ENCODE measurements at places on chromosomes 6 and 20.
A peak's percentile ranks its signal among the peaks of the same experiment; 100 is the strongest.

GRCh38 chr20:5024103-5024502 lies 22.8 kb upstream of the SLC23A2 start:
- DNase-seq, result no peak

GRCh38 chr20:58634521-58635278 lies 16.4 kb upstream of the STX16 start:
- DNase-seq, result peak; percentile 36

DNA sequence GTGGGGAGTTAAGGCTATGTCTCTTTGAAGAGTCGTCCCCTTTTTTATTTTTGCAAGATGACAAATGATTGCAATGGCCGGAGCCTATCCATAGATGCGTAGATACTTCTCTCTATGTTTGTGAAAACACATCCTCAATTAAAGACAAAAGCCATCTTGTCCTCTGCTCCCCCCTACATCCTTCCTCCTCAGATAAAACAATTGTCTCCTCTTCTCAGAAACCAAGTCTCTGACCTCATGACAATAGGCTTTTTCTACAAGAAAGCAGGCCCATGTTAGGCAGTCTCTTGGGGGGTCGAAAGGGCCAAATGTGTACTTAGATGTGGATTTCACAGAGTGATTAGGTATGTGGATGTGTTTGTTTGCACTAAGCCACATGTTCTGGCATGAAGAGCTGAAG lies 51.1 kb upstream of the SSTR4 start:
- DNase-seq, result no peak

GRCh38 chr6:33704215-33705066 lies 7.1 kb downstream of the UQCC2 start:
- no peak for DNase-seq

GRCh38 chr6:43120944-43121913 lies 45.1 kb downstream of the PTK7 start:
- DNase-seq, result no peak

GRCh38 chr20:64065062-64065973 lies 2.3 kb downstream of the TCEA2 start:
- no peak for DNase-seq

DNA sequence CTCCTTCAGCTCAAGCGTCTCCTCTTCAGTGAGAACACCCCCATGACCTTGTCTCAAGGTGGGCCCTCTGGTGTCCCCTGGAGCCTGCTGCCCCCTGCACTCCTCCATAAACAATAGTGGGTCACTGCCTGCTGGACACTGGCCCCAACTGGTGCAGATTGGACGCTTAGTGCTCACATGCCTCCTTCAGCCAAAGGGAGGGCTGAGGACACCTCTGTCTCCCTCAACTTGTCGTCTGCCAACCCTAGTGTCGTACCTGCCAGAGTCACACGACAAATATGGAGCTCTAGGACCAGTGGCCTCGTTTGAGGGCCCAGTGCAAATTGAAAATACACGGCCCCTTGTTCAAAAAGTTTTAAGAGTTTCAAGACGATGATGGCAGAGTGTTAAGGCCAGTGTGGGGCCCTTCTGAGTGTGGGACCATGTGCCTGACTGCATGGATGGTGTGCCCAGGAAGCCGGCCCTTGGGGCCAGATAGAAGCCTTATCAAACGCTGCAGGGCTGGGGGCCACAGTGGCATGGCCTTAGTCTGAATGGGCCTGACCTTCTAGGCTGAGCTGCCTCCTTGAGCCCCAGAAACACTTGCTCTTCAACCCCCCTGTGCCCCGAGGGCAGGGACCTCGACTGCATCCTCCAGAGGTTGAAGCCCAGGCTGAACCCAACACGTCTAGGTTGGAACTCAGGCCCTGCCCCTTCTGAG lies 20.1 kb downstream of the APCDD1L start:
- peak; percentile 40 for DNase-seq

DNA sequence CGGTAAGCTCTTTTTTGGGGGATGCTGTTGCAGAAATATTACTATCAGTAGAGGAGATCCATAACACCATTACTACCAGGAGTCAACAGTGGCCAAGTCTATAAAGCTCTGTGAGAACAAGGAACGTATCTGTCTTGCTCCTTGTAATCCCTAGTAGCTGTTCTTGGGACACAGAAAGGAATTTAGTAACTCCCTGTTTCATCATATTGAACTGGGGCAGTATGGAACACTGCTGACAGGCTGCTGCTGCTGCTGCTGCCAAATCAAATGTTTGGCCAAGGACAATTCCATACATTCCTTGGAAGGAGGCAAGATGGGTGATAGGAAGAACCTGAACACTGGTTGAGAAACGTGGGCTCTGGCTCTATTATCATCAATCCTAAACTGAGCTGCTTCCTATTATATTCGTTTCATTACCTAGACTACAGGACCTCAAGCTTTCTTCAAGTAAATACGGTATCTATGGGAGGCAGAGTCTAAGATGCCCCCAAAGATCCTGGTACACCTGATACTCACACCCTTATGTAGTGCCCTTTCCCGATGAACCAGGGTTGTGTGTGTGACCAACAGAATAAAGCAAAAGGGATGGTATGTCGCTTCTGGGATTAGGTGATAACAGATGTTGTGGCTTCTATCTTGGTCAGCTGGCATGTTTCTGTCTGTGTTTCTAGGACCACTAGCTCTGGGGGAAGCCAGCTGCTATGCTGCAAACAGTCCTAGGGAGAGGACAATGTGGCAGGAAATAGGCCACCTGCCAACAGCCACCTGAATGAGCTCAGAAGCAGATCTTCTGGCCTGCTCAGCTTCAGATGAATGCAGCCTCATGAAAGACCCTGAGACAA lies 39.5 kb downstream of the ELOVL5 start:
- DNase-seq, result peak; percentile 24

DNA sequence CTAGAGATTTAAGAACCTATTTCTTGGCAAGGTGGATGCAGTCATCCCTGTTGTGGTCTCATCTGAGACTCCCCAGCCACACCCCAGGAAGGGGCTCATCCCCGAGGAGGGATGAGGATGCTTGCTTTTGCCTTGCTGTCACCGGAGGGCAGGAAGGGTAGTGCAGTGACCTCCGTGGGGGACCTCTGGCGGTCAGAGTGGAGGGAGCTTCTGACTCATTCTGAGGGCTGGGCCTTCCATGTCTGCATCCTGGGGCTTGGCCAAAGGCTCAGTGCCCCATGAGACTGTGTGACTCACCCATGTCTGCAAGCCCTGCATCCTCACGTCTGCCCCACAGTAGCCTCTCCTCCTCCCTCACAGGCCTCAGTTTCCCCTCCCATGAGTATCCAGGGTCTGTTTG lies 38.7 kb downstream of the UQCC2 start:
- peak; percentile 19 for DNase-seq

GRCh38 chr6:54053881-54054391 lies 57.3 kb upstream of the MLIP start:
- DNase-seq, result peak; percentile 45

DNA sequence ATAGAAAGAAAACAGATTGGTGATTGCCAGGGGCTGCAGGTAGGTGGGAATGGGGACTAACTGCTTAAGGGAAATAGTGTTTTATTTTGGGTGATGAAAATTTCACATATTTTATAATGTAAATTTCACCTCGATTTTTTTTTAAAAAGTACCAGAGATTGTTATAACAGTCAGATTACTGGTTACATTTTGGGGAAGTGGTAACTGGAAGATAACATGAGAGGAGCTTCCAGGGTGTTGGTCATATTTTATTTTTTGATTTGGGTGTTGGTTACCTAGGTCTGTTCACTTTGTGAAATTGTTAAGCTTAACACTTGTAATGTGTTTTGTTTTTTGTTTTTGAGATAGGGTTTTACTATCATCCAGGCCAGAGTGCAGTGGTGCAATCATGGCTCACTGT lies 17.2 kb upstream of the CRIP3 start:
- DNase-seq, result no peak

DNA sequence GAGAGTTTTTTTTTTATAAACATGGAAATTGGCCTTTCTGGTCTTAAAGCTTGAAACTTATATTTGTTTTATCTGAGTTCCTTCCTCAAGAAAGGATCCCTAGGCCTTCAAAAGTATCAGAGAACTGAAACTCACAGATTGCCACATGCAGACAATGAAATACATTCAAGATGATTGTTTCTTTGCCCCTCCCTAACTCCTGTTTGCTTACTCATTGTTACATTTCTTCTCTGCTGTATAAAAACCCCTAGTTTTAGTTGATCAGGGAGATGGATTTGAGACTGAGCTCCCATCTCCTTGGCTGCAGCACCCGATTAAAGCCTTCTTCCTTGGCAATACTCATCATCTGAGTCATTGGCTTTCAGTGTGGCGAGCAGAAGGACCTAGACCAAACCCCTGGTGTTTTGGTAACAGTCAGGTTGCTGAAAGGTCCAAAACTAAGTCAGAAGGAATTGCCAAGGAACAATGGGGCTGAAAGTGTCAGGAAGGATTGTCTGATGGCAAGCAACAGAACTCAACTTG lies 132.3 kb upstream of the SULF2 start:
- DNase-seq, result no peak

GRCh38 chr20:36064658-36065426 lies 89.7 kb upstream of the EPB41L1 start:
- DNase-seq, result peak; percentile 100

Data from Caco-2 (cell line).